ENCODE measurements at places on chromosomes 4 and X.

DNA sequence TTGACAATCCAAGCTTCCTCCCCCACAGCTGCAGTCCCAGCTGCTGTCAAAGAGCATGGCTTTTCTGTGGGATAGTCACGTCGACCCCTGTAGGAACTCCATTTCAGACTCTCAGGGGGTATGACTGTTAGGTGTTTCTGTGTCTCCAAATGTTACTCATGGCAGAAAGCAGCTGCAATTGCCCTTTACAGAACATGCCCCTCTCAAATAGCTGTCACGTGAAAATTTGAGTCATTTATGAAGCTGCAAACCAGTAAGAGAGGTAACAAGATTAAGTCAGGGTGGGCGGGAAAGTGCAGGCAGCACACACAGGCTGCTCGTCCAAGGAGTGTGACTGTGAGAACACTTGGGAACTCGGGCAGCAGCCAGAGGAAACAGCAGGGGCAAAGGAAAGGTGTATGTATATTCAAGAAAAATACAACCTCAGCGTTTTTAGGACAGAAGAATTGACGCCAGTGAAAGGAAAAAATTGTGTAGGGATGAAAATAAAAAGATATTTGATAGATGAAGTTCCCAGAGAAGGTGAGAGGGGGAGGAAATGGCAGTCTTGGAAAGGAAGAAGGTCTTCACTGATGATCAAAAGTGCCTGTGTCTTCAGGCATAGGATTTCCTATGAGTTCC, 66.5 kb upstream of the TMEM184C start:
- no peak for DNase-seq

DNA sequence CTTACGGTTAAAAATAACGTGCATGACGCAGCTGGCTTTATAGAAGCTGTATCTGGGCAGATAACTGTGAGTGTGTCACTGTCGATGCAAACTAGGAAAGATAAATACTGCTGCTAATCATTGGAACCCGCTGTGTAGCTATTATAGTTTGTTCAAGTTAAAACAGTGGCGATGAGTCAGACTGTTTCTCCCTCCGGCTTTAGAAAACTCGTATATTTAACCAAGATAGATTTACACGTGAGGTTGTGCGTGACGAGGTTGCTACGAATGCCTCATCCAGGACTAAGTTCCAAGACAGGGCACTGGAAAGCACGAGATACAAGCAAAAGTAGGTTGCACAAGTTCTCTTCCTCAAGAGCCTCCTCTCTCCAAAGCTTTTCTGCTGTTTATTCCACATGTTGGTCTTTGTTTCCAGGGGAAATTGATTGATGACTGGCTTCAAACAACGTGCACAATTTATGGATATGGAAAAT, 270.7 kb downstream of the FBXW7 start:
- no peak for DNase-seq

GRCh38 chrX:70352496-70352895, 62.6 kb downstream of the KIF4A start:
- DNase-seq, result no peak

DNA sequence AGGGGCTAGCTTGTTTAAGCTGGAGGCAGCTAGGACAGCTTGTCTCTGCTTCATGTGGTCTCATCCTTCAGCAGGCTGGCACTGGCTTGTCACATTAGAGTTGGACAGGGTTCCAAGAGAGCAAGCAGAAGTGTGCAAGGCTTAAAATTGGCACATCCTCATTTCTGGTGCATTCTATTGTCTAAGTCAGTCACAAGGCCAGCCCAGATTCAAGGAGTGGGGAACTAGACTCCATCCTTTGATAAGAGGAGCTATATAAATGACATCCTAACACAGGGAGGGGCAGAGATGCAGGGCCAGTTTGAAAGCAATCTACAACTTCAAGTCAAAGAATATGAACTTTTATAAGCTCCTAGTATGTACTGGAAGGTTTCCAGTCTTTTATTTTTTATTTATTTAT, 313.2 kb downstream of the PTTG2 start:
- no peak for DNase-seq

DNA sequence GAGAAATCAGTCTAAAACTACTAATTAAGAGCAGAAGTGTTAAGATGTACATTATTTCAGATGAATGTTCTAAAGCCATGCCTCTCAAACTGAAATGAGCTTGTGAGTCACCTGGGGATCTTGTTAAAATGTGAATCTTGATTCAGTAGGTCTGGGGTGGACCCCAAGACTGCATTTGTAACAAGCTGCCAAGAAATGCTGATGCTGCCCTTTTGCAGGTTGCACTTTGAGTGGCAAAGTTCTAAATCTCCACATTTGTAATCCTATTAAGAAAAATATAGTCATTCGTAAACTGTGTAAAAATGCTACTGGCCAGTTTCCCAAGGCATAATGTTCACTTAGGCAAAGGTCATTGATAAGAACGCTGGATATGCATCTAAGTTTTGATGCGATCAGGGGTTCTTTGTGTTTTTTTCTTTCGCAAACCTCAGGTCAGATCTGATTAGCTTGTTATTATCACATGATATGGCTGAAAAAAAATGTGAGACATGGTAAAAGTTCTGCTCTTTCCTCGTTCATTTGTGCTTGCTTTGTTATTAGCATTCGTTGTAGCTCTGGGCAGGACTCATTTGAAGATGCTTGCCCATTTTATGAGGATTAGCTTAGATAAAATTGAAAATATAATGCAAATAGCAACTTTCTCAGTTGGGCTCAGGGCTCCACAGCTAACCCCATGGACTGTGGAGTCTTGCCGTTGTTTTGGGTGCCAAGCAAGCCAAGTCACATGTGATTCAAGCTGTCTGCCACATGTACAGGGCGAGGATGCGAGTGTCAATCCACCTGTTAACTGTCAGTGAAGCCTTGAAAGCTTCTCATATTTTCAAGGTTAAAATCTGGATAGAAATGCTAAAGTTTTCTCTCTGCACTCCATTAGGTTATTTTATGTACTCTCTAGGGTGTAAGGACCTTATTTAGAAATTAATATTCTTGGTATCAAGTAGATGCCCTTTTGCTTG, 12.1 kb downstream of the TBC1D1 start:
- DNase-seq, result no peak

DNA sequence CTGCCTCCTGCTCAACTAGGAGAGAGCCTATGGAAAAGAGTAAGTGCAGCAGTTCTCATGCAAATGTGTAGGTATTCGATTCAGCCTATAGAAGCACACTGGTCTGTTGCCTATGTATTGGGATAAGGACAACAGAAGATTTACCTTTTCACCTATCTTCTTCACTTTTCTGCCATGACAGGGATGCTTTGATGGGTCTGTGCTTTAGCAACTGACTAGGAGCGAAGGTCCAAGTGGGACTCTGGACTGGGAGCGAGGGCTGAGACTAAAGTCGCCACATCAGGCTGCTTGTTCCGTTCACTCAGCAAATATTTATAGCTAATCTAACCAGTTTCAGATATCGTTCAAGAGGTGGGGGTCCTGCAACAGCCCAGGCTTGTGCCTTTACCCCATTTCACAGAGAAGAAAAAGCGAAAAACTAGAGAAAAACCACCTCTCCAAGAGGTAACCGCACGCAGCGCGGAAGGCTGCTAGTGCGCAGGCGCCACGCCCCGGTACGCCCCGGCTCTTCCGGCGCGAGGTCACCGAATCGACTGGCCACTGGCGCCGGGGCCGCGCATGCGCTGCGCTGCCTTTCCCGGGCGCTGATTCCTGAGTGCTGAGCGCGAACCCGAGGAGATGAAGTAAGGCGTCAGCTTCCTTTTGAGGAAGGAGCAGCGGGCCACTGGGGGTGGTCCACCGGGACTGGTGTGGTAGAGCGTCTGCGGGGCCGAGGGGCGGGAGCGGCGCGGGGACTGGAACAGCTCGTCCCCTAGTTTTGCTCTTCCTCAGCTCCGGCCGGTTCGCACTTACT, at the start of gene RBMX2:
Gene RBMX2 (plus strand): TSS at position 573 of the 793 bp plus-strand sequence. CDS start 46 bp downstream, at position 619.
- DNase-seq, result peak; percentile 56

- DNase-seq, result no peak
Observed at GRCh38 chrX:110180176-110180927, 137.5 kb downstream of the AMMECR1 start.

GRCh38 chr4:94758141-94758699, 465 bp downstream of the BMPR1B start:
- no peak for DNase-seq

- no peak for DNase-seq
Observed at GRCh38 chr4:86302251-86302650, 57.6 kb downstream of the MAPK10 start.

- DNase-seq, result no peak
Observed at GRCh38 chr4:85747882-85748491, 273.0 kb downstream of the ARHGAP24 start.

GRCh38 chrX:10143071-10143983, 13.4 kb upstream of the CLCN4 start:
- DNase-seq, result no peak

DNA sequence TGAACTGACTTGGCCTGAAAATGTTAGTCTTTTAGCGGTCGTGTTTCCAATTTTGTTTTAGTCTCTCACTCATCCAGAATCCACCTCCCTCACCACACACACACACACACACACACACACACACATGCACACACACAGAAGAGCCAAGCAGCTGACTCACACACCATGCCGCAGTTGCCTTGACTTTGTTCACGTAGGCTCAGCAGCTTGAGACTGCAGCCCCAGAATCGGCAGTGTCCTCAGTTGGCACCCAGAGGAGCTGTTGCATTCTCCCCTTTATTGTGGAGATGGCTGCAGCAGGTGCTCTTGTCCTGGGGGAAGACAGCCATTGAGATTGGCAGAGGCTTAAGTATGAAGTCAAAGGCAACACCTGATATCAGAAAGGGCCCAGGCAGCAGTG, 20.9 kb upstream of the XPNPEP2 start:
- DNase-seq, result no peak

- no peak for DNase-seq
Observed at GRCh38 chr4:3476936-3477749, 14.0 kb downstream of the DOK7 start.

DNA sequence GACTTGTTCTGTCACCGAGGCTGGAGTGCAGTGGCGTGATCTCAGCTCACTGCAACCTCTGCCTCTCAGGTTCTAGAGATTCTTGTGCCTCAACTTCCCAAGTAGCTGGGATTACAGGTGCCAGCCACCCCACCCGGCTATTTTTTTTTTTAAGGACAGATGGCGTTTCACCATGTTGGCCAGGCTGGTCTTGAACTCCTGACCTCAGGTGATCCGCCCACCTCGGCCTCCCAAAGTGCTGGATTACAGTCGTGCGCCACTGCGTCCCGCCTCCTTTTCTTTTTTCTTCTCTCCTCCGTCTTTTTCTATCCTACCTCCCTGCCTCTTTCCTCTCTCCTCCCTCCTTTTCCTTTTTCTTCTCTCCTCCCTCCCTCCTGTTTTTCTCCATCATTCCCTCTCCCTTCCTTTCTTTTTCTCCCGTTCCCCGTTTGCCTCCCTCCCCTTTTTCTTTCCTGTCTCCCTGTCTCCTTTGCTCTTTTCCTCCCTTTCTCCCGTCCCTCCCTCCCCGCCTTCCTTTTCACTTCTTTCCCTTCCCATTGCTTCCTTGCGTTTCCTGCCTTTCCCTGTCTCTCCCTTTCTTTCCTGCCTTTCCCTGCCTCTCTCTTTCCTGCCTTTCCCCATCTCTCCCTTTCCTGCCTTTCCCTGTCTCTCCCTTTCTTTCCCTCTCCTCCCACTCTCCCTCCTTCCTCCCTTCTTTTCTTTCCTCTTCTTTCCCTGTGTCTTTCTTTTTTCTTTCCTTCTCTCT, 2.1 kb upstream of the SLC25A6 start:
- DNase-seq, result no peak

DNA sequence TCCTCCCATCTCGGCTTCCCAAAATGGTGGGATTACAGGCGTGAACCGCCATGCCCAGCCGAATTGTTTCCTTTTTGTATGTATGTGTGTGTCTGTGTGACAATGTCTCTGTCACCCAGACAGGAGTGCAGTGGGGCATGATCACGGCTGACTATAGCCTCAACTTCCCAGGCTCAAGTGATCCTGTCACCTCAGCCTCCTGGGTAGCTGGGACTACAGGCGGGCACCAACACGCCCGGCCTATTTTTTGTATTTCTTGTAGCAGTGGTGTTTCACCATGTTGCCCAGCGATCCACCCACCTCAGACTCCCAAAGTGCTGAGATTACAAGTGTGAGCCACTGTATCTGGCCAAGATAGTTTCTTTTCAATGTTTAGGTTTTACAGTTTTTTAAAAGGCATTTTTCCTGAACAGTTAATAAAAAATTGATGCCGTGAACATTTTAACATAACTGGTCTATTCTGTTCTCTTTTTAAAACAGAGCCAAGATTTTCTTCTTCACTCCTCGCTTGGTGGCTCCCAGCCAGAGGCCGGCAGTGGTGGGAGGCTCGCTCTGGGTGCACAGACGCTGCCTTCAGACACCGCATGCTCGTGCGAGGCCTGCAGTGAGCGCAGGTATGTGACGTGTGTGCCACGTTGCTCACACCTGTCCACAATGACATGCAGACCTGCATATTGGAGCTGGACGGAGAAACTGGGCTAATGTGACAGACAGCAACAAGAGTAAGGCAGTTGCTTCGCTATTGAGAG, 88.5 kb downstream of the FAM193A start:
- no peak for DNase-seq

DNA sequence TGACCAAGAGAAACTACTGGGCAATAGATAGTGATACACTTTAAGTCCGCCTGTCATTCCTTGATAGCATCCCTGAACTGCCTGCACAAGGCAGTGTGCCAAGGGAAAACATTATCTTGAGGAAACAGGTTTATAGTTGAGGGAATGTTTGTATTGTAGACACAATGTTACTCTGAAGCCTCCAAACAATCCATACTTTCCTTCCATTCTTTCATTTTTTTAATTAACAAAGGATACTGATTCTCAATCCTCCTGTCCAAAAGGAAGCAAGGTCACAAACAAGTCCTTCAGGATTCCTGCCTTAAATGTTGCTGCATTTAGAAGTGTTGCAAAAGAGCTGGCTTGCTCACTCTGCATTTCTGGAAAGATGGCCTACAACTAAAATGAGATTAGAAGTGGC, 61.7 kb upstream of the PRSS48 start:
- no peak for DNase-seq

- DNase-seq, result no peak
Observed at GRCh38 chr4:151689211-151689991, 71.4 kb downstream of the GATB start.

DNA sequence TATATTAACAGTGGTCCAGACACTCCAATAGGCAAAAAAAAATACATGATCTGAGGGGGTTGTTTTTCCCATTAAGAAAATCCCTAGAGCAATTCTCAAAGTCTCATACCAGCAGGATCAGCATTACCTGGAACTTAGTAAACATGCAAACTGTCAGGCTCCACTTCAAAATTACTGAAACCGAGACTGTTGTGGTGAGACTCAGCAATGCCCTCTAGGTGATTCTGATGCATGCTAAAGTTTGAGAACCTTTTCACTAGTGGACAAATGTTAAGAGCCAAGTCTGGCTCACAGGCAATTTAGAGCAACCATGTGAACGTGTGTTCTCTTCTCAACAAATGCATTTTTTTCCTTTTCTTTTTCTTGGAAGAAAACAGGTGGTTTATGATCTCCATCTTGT, 30.2 kb downstream of the NEK1 start:
- no peak for DNase-seq

DNA sequence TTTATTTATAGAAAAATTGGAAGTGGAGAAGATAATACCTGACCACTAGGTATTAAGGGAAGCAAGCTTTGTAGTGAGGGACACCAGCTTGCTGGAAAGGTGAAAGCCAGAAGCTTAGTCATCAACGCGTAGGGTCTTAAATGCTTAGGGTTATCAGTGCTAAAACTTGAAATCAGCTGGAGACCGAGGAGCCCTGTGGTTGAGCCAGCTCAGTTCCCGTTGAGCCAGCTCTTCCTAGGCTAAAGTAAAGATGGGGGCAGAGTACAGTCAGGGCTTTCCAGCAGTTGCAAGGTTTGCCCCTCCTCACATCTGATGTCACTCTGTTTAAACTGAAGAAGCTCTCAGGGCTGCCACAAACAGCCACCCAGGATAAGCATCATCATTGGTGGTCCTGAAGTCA, 240.7 kb downstream of the DCLK2 start:
- no peak for DNase-seq

GRCh38 chr4:153916273-153916755, 127.4 kb upstream of the SFRP2 start:
- no peak for DNase-seq
